Mesothelial cell of epicardium (in vitro differentiated cells): ENCODE measurements at places on chromosomes 16 and 17.

GRCh38 chr17:550463-551180, 164.0 kb downstream of the VPS53 start:
- peaks cover 5% of the 10 kb centered on the region for H3K4me1 ChIP-seq
- H3K36me3 ChIP-seq, result peaks cover 44% of the 10 kb centered on the region

GRCh38 chr16:84278968-84279367, 15.7 kb upstream of the WFDC1 start:
- no peak overlapping the region for H3K27ac ChIP-seq
- H3K27me3 ChIP-seq, result no peaks in the 10 kb centered on the region
- H3K36me3 ChIP-seq, result no peaks in the 10 kb centered on the region
- H3K4me1 ChIP-seq, result peaks cover 9% of the 10 kb centered on the region
- no peak overlapping the region for H3K4me3 ChIP-seq
- no peak for DNase-seq

DNA sequence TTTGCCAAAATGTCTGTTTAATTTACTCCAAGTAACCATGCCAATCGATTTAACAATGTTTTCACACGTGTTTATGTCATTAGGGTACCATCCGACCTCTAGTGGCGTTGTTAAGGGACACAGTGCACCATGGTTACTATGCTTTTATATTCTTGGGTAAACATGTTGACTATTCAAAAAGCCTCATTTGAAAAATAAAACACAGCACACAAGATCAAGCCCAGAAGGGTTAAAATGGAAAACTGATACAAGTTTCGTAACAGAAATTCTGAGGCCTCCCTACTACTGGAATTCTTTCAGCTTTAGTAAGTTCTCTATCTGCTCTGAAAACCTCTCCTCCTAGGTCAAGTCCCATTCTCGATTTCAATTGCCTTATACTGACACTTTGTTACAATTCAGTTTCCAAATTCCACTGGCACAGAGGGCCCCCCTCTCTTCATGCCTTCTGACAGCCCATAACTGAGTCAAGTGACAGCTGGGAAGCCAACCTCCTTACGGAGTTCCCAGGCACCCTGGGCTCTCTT, 2.1 kb downstream of the CFAP20 start:
- H3K36me3 ChIP-seq, result peaks cover 4% of the 10 kb centered on the region
- H3K4me1 ChIP-seq, result peaks cover 39% of the 10 kb centered on the region
- no peak for DNase-seq
- H3K27me3 ChIP-seq, result no peaks in the 10 kb centered on the region

GRCh38 chr17:5281814-5282641, at the start of gene RABEP1:
Gene RABEP1 (plus strand): TSS chr17:5282284. CDS start chr17:5282487, 203 bp downstream.
- peak; percentile 98 for DNase-seq
- no peaks in the 10 kb centered on the region for H3K27me3 ChIP-seq
- peak within 1 kb of the TSS; percentile 84 for H3K27ac ChIP-seq
- H3K4me1 ChIP-seq, result peaks cover 26% of the 10 kb centered on the region
- peak within 1 kb of the TSS; percentile 86 for H3K4me3 ChIP-seq

- peaks cover 1% of the 10 kb centered on the region for H3K36me3 ChIP-seq
- peaks cover 11% of the 10 kb centered on the region for H3K4me1 ChIP-seq
- H3K27ac ChIP-seq, result no peak overlapping the region
- H3K4me3 ChIP-seq, result no peak overlapping the region
- no peaks in the 10 kb centered on the region for H3K27me3 ChIP-seq
These were observed 19.3 kb downstream of the MPRIP start for GRCh38 chr17:17061516-17061915.

DNA sequence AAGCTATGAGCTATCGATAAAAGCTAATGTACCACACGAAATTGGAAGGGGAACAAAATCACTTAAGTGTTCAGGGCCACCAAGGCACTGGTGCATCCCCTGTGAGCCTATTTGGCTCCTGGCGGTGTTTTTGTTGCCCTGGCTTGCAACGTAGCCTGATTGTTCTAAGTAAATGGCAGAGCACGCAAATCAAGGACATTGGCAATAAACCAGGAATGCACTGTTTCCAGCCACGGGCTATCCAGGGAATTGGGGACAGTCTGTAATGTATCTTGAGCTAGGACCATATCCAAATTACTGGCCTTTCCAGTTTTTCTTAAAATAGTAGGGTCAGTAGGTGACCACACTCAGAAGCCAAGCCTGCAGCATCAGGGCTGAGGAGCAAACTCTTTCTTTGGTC, 734.0 kb downstream of the MAF start:
- no peak overlapping the region for H3K4me3 ChIP-seq
- peaks cover 2% of the 10 kb centered on the region for H3K27me3 ChIP-seq
- no peak overlapping the region for H3K27ac ChIP-seq
- H3K4me1 ChIP-seq, result peaks cover 3% of the 10 kb centered on the region
- H3K36me3 ChIP-seq, result no peaks in the 10 kb centered on the region
- DNase-seq, result no peak

- no peak overlapping the region for H3K4me3 ChIP-seq
- no peaks in the 10 kb centered on the region for H3K36me3 ChIP-seq
- no peak for DNase-seq
These were observed 52.0 kb downstream of the CBFA2T3 start for GRCh38 chr16:88924834-88925539.

DNA sequence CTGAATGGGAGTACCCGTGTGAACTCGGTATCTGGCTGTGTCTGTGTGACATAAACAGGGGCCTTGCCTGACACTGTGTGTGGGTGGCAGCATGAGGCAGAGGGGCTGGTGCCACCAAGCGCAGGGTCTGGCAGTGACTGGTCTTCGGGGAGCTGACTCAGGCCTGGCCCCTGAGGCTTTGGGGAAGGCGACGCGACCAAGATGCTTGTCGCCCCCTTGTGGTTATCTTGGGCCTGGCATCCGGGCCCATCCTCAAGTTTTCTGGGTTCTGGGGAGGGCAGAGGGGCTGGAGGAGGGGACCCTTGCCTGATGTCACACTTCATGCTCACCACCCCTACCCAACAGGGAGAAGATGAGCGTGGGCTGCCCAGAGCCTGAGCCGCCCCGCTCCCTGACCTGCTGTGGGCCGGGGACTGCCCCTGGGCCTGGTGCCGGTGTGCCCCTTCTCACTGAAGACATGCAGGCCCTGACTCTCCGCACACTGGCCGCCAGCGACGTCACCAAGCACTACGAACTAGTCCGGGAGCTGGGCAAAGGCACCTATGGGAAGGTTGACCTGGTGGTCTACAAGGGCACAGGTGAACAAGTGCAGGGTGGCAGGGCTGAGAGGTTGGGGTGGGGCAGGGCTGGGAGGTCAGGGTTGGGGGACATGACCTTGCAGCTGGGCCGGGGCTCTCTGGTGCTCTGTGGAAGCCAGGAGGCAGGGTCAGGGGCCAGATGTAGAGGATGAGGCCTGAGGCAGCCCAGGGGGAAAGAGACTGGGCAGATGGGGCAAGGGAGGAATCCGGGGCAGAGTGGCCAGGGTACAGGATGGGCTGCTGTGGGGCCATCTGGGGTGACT, 24.9 kb downstream of the SBK1 start:
- peak overlapping the region; percentile 39 for H3K27ac ChIP-seq
- DNase-seq, result peak; percentile 73
- peaks cover 25% of the 10 kb centered on the region for H3K36me3 ChIP-seq
- H3K27me3 ChIP-seq, result no peaks in the 10 kb centered on the region
- no peak overlapping the region for H3K4me3 ChIP-seq
- H3K4me1 ChIP-seq, result no peaks in the 10 kb centered on the region

- H3K4me1 ChIP-seq, result peaks cover 1% of the 10 kb centered on the region
- H3K27ac ChIP-seq, result no peak overlapping the region
- DNase-seq, result no peak
- no peaks in the 10 kb centered on the region for H3K27me3 ChIP-seq
- H3K4me3 ChIP-seq, result no peak overlapping the region
These were observed 23.2 kb upstream of the TEKT3 start for GRCh38 chr17:15364615-15365014.

DNA sequence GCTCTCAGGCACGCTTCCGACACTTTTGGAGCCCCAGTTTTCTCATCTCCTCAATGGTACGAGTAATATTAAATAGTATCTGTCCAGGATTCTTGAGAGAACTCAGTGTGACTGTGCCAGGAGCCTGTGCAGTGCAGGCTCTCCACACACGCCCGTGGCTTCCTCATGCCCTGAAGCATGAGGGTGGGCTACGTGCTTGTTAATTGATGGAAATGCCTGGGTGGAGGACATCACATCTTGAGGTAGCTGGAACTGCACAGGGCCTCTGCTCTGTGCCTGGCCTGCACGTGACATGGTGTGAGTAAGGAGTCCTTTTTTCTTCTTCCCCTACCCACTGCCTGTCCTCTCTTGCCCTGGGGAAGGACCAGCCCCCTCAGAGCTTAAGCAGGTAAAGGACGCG, 43.1 kb upstream of the LHX1 start:
- no peak for DNase-seq
- H3K27ac ChIP-seq, result no peak overlapping the region
- H3K36me3 ChIP-seq, result no peaks in the 10 kb centered on the region
- peaks cover 14% of the 10 kb centered on the region for H3K4me1 ChIP-seq
- H3K4me3 ChIP-seq, result no peak overlapping the region
- peaks cover 4% of the 10 kb centered on the region for H3K27me3 ChIP-seq

- H3K27ac ChIP-seq, result peak overlapping the region; percentile 98
- H3K27me3 ChIP-seq, result no peaks in the 10 kb centered on the region
- H3K36me3 ChIP-seq, result no peaks in the 10 kb centered on the region
- peaks cover 49% of the 10 kb centered on the region for H3K4me1 ChIP-seq
- no peak for DNase-seq
These were observed 352.5 kb downstream of the FOXL1 start for GRCh38 chr16:86930663-86931373.

DNA sequence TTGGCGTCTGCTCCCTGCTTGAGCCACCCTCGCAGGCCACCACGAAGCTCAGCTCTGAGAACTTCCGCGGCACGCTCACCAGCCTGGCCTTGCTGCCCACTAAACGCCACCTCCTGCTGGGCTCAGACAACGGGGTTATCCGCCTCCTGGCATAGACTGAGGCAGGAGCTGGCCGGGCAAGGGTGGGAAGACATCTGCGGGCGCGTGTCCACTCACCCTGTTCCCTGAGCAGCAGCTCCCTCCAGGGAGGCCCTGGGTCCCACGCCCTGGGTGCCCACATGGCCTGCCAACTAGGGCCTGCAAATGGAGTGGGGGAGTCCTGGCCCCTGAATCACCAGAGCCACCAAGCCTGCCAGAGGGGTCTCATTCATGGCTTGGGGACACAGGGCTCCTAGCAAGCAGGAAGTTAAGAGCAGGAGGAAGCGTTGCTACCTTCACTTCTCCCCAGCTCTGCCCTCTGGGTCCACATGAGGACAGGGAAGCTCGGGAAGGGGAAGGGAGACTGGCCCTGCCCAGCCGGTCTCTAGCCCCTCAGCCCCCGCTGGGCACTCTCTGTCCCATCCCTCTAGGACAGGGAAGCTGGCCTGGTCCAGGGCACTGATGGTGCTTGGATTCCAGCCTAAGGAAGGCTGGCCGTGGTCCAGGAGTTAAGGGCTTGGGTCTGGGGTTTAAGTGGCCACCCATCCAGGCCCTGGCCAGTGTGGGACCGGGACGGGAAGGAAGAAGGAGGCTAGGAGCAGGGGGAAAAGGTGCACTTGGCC, 5.0 kb upstream of the SERPINF2 start:
- peaks cover 12% of the 10 kb centered on the region for H3K4me1 ChIP-seq
- H3K4me3 ChIP-seq, result no peak overlapping the region
- H3K27me3 ChIP-seq, result no peaks in the 10 kb centered on the region
- peaks cover 13% of the 10 kb centered on the region for H3K36me3 ChIP-seq

GRCh38 chr17:14161419-14161818, 75.2 kb downstream of the CDRT15 start:
- H3K36me3 ChIP-seq, result peaks cover 7% of the 10 kb centered on the region
- no peaks in the 10 kb centered on the region for H3K27me3 ChIP-seq
- H3K4me1 ChIP-seq, result peaks cover 1% of the 10 kb centered on the region
- no peak for DNase-seq
- H3K4me3 ChIP-seq, result no peak overlapping the region

- peaks cover 22% of the 10 kb centered on the region for H3K4me1 ChIP-seq
- no peak for DNase-seq
- no peak overlapping the region for H3K27ac ChIP-seq
- H3K27me3 ChIP-seq, result peaks cover 40% of the 10 kb centered on the region
These were observed 5.6 kb upstream of the SLC6A4 start for GRCh38 chr17:30241051-30241450.

- H3K27ac ChIP-seq, result no peak overlapping the region
- H3K27me3 ChIP-seq, result peaks cover 38% of the 10 kb centered on the region
- H3K4me3 ChIP-seq, result no peak overlapping the region
- H3K36me3 ChIP-seq, result no peaks in the 10 kb centered on the region
These were observed 21.2 kb downstream of the PDILT start for GRCh38 chr16:20383106-20384029.

GRCh38 chr16:57621521-57622271, 6.7 kb upstream of the ADGRG1 start:
- H3K27me3 ChIP-seq, result no peaks in the 10 kb centered on the region
- peak; percentile 4 for DNase-seq
- H3K4me3 ChIP-seq, result no peak overlapping the region
- no peaks in the 10 kb centered on the region for H3K36me3 ChIP-seq

GRCh38 chr16:78796221-78796866, 696.9 kb downstream of the WWOX start:
- no peaks in the 10 kb centered on the region for H3K27me3 ChIP-seq
- no peaks in the 10 kb centered on the region for H3K36me3 ChIP-seq
- no peak overlapping the region for H3K4me3 ChIP-seq
- no peak for DNase-seq
- H3K27ac ChIP-seq, result no peak overlapping the region
- H3K4me1 ChIP-seq, result peaks cover 8% of the 10 kb centered on the region

DNA sequence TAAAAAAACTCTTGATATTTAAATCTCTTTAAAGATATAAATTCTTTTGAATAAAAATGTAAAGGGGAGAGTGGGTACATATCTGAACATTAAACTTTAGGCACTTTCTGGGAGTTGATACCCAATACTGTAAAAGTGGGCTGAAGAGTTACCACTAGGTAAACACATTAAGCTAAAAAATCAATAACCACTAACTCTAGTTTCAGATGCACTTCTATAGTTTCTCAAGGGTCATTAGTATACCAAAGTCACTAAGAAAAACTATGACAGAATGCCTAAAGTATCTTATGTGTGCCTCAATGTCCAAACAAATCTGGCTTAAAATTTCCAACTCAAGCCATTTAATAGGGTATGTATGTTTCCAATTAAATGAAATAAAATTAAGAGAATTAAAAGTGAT, 13.1 kb upstream of the CFDP1 start:
- DNase-seq, result no peak
- no peaks in the 10 kb centered on the region for H3K27me3 ChIP-seq
- no peak overlapping the region for H3K4me3 ChIP-seq
- H3K27ac ChIP-seq, result no peak overlapping the region

- H3K27ac ChIP-seq, result no peak overlapping the region
- H3K4me1 ChIP-seq, result peaks cover 10% of the 10 kb centered on the region
- no peak overlapping the region for H3K4me3 ChIP-seq
These were observed 57.3 kb upstream of the CDC42EP4 start for GRCh38 chr17:73369111-73369521.

DNA sequence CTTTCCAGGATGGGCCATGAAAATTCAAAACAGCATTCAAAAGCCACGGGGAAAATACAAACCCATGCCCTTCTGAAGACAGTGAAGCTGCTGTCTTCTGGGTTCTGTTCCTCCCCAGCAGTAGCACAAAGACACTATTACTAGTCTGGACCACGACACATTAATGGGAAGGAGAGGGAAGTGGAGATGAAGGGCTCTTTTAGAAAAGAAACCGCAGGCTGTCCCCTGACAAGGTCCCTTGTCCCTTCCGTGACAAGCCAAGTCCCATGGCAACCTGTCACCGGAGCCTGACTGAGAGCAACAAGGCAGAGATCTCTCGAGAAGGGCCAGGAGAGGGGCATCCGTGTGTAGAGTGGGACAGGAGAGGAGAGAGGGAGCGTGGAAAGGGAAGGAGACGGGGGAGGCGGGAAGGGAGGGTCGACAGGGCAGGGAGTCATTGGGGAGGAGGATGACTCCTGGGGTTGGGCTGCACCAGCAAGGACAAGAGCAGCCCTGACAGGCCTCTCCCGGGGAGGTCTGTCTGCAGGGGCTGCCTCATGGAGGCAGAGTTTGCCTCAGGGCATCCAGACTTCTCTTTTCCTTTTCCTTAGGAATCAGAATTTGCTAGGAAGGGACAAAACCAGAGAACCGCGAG, 436.2 kb downstream of the SLC39A11 start:
- no peaks in the 10 kb centered on the region for H3K27me3 ChIP-seq
- no peaks in the 10 kb centered on the region for H3K36me3 ChIP-seq
- H3K4me3 ChIP-seq, result no peak overlapping the region
